ENCODE measurements at places on chromosomes 1 and 21.
A peak's percentile ranks its signal among the peaks of the same experiment; 100 is the strongest.

GRCh38 chr1:15259622-15260007 lies 12.6 kb downstream of the FHAD1 start:
- no peak for DNase-seq

GRCh38 chr1:230293390-230293700 lies 132.8 kb downstream of the PGBD5 start:
- DNase-seq: no peak

DNA sequence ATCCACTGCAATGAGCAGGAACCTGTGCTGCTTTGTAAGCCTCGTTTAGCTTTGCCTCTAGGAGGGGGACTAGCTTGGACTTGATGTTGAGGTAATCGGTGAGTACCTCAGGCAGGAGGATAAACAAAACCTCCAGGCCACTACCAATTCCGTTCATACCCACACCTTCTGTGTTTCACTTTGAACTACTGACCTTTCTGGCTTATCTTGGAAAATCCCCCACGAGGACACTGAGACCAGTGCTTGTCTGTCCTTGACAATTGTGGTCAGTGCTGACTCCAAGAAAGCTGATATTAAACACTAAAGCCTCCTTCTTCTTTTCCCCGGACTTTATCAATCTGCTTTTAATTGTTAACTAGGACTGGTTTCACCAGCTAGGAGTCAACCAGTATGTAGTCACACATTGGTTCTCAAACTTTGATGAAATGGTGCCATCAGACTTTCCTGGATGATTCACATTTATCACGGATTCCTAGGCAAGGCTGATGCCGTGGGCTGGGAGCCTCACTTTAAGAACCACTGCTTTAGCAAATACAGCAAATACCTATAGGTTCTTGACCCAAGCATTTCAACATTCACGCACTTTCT lies 52.7 kb downstream of the TGFB2 start:
- no peak for DNase-seq

GRCh38 chr1:229370601-229371021 lies 27.8 kb upstream of the CCSAP start:
- DNase-seq: no peak

DNA sequence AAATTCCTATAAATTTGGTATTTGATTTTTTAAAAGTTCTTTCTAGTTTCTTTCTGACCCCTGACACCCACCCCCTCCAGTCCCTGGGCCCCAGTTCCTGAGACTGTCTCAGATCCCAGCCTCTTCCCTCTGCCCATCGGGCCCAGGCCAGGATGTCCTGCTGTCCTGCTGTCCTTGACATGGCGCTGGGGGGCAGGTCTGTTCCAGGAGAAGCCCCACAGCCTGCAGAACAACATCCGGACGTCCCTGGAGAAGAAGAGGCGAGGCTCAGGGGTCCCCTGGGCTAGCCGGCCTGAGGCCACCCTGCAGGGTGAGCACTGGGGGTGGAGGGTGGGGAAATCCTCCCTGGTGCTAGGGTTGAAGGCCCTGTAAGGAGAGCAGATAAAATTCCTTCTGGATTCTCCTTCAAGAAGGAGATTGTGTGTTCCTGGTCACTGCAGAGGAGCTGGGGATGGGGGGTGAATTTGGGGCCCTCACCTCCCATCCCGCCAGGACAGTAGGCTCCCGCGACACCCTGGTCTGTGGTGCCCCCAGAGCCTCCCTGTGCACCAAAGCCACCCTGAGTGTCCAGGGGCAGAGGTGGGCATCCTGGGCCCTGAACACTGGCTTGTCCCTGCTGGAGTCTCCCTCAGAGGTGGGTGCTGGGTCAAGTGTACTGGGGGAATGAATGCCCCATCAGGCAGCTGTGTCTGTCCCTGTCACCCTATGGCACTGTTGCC lies 45.0 kb downstream of the DISP3 start:
- DNase-seq: no peak

- DNase-seq: no peak
These were observed 59.8 kb upstream of the SLC35F3 start for GRCh38 chr1:233844692-233845091.

DNA sequence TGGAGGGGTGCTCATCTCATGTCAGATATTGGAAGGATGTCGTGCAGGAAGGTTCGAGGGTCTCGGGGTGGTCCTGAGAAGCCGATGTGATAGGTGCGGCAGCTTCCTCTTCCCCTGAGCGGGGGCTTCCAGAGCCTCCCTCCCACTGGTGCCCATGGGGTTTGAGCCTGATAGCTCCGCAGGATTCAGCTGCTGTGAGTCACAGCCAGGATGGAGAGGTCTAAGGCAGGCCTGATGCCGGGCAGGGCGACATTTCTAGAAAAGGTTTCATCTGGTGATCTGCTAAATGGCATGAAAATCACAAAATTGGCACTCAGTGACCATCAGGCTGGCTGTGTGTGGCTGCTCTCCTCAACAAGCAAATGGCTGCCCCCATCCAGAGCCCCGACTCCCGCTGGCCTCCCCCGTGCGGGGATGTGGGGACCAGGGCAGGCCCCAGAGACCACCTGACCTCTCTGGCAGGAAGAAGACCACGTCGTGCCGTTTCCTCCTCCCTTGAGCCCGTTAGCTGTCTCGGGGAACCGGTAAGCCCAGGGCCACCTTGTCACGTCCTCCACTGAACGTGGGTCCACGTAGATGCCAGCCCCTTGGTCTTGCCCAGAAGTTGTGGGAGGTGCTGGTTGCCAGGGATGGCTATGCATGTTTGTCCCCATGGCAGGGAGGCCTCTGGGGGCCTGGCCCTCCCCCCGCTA lies 66.1 kb downstream of the SKI start:
- no peak for DNase-seq

DNA sequence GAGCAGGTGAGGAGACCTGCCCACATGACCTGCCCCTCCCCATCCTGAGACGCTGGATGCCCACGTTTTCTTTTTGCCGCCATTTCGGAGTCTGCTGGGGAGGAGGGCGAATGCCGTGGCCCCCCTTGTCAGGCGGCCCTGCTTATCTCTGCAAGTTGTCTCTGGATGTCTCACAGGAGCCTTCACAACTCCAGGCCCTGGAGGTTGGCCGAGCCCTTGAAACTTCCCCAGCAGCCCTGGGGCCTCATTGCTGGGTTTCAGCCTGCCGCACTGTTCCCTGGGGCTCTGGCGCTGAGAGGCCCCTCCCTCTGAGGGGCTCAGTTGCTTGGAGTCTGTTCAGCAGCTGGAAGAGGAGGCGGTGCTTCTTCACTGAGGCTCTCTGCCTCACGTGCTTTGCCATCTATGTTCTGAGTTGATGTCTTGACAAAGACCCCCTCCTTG lies 29.8 kb upstream of the ZBTB21 start:
- DNase-seq: no peak

- DNase-seq: no peak
These were observed 13.7 kb upstream of the IGFN1 start for GRCh38 chr1:201176940-201177339.

- DNase-seq: no peak
These were observed 282.2 kb downstream of the ZNF648 start for GRCh38 chr1:181779343-181779742.

DNA sequence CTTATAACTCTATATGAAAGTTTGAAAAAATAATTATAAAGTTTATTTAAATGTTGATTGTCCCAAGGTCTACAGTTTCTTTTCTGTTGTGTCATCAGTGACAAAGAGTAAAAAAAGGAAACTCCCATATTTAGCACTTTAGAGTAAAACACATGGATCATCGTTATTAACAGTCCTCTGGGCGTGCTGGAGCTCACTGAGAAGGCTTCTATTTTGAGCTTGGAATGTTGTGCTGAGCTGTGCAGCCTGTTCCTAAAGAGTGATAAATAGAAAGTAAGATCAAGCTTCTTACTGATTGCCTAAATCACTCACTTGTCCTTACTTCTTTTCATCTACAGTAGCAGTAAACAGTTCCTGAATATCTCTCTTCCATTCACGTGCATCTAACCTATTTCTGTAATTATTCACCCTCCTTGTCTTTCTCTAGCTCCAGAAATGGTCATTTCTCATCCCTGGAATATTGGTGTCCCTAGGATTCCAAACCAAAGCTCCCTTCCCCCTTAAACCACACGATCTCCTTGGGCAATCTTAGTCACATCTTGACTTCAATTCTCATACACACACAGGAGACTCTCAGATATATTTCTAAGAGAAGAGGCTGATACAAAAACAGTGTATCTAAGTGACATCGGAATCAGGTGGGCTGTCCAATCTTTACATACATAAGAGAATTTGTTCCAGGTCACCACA lies 11.9 kb downstream of the GBP5 start:
- DNase-seq: no peak

GRCh38 chr1:219660666-219661463 lies 48.0 kb upstream of the ZC3H11B start:
- DNase-seq: peak; percentile 44

DNA sequence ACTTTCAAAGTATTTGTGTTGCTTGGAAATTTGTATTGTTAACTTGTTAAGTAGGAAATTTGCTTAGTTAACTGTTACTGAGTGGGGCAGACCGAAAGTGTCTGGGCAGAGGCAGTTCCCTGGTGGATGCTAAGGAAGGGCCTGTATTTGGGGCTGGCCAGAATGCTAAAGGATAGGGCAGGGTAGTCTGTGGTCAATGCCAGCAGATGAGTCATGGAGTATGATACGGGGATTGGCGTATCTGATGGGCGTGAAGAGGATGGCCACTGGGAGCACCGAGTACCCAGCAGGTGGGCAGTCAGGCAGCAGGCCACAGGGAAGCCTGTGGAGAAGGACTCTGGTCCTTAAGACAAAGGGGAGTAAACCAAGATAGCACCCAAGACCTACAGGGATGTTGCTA lies 46.6 kb upstream of the SCAF4 start:
- DNase-seq: no peak

GRCh38 chr21:14480411-14481031 lies 65.6 kb downstream of the SAMSN1 start:
- DNase-seq: no peak

DNA sequence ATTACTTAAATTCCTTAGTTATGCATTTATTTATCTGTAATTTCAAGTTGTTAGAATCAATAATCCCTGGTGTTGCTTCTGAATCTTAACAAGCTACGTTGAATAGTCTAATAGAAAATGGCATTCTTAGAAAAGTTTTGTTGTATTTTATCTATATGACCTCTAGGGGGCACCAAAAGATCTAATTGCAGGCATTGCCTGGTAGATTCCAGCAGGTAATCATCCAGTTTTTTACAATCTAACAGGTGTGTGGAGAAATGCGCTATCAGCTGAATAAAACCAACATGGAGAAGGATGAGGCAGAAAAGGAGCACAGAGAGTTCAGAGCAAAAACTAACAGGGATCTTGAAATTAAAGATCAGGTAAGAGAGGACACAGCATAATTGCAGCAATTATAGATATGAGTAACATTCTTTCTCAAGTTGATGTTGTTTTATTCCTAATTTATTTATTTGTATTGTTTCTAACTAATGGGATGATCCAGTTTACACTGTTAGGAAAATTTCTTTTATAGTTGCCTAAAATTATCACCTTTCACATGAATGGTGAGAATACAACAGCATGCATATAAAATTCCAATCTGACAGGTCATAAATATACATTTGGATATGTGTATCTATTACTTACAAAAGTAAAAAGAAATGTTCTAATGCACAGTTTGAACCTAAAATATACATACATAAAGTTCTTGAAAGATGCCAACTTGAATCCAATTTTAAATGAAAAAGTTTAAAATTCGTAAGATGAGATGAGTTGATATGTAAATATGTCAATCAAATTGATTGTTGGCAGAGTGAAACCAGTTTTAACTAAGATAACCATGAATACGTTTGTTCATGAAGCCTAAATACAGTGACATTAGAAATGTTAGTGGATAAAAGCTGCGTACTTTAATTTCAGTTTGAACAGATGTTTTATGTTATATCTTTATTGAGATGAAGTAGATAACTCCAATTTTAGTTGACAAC lies 88.4 kb downstream of the SDCCAG8 start:
- no peak for DNase-seq

DNA sequence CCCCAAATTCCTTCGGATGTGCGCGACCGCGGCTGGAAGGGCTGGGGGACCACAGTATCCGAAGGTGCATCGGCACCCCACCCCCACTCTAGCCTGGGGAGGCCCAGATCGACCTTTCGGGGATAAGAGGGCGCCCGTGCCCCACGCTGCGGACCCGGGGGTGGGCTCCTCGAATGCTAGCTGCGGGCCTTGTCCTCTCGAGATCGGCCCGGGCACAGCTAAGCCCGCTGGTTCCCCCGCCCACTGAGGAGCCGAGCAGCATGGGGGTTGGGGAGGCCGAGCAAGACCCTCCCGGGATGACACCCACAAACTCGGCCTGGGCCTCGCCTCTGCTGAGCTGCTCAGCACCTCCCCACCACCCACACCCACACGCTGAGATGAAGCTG lies 653 bp upstream of the IFFO2 start:
- DNase-seq: no peak

DNA sequence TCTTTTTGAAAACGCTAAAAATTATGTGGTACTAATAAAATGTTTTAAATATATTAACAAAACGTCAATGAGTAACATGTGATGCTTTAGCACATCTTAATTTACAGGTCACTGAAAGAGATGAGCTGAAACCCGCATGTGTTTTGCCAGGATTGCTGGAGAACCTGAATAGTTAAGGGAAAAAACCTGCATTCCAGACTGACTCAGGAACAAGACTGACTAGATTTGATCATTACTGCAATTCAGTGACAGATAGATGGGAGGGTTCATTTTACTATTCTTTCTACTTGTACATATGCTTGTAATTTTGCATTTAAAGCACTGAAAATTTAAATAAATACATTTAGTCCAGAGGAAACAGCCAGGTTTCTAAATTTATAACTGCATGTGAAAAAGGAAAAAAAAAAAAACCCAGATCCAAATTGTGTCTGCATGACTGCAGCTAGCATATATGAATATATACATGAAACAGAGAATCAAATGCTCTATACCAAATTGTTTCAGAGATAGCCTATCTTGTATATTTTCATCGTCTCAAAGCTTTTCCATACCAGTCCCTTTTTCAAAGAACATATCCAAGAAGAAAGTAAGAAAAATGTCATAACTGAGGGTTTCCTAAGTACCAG lies 71.7 kb downstream of the APP start:
- no peak for DNase-seq

GRCh38 chr1:187336441-187337168 lies 507.9 kb downstream of the PLA2G4A start:
- no peak for DNase-seq

- no peak for DNase-seq
These were observed 42.2 kb downstream of the SLC37A1 start for GRCh38 chr21:42555756-42556438.

DNA sequence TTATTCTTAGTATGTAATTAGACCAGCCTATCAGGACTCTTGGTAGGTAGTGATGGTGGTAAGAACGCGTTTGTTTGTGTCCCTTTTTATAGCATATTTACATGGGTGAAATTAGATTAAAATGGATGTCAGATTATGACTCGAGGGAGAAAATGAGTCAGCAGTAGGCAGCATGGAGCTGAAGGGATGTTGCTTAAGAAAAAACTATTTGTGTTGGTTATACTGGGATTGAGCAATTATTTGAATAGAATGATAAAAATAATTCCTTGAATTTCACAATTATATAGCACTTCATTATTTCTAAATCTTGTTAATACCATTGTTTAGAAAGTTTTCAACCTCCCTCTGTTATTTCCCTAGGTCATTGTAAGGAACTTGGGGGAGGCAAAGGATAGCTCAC lies 348.8 kb downstream of the RYR2 start:
- DNase-seq: no peak

- peak; percentile 42 for DNase-seq
These were observed 602 bp upstream of the RIMKLA start for GRCh38 chr1:42379794-42380585.

All from D721Med (cell line).